ENCODE measurements at places on chromosomes 5 and 9. TPM values are rescaled to one million over a fixed set of nuclear protein-coding genes. Genes with fewer than 3 reads are reported as not detected.

MED10 gene
- 19.5 TPM for total RNA-seq

TNFSF15 gene
- total RNA-seq: 5.8 TPM

CEL gene
- 4.4 TPM for total RNA-seq

ASPN gene
- 33.7 TPM for total RNA-seq

BTNL9 gene
- total RNA-seq: 17.1 TPM

PTGES gene
- total RNA-seq: 9.1 TPM

ADAMTS13 gene
- 6.0 TPM for total RNA-seq

OBP2B gene
- total RNA-seq: not detected

CDHR2 gene
- 10.1 TPM for total RNA-seq

GHR gene
- total RNA-seq: 21.6 TPM

IL9 gene
- total RNA-seq: not detected

PHF2 gene
- 33.2 TPM for total RNA-seq

OTULIN gene
- total RNA-seq: 16.5 TPM

IFNA13 gene
- total RNA-seq: not detected

LARP1 gene
- total RNA-seq: 90.1 TPM

TMEM232 gene
- 7.3 TPM for total RNA-seq

TAF11L10 gene
- total RNA-seq: not detected

SPATA31E1 gene
- not detected for total RNA-seq

DDX46 gene
- 33.7 TPM for total RNA-seq

TTF1 gene
- 8.9 TPM for total RNA-seq

DBN1 gene
- total RNA-seq: 113 TPM

AGXT2 gene
- 25.9 TPM for total RNA-seq

PCDHB2 gene
- 6.2 TPM for total RNA-seq

PDE8B gene
- total RNA-seq: 5.1 TPM

CDH9 gene
- total RNA-seq: 10.2 TPM

FNIP1 gene
- 58.2 TPM for total RNA-seq

LIFR gene
- 136 TPM for total RNA-seq

FLT4 gene
- total RNA-seq: 39.1 TPM

CAMK2A gene
- 14.4 TPM for total RNA-seq

LPCAT1 gene
- total RNA-seq: 42.2 TPM

IFNB1 gene
- not detected for total RNA-seq

CAPSL gene
- total RNA-seq: 2.2 TPM

CYLC2 gene
- total RNA-seq: not detected

DOCK8 gene
- total RNA-seq: 26.6 TPM

MEIKIN gene
- not detected for total RNA-seq

ADAMTS16 gene
- 93.6 TPM for total RNA-seq

Data from metanephros (tissue), 2 donors.